Globus pallidus (tissue), 1 donor: ENCODE measurements at places on chromosomes 6 and 20.

DNA sequence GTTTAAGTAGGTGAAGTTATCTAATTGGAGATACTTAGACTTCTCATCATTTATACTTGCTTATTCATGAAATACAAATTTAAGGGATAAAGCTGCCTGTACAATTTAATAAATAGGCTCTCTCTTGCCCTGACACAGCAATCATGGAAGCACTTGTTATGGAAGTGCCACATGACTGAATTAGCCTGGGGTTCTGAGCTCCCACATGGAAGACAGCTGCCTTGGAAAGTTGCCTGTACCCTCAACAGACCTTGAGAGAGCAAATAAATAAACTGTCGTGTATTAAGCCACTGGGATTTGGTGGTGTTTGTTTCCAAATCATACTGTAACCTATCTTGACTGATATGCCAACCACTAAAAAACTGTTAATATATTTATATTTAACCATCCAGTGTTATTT is 87.0 kb upstream of the RSPO3 start:
- no peak for DNase-seq

DNA sequence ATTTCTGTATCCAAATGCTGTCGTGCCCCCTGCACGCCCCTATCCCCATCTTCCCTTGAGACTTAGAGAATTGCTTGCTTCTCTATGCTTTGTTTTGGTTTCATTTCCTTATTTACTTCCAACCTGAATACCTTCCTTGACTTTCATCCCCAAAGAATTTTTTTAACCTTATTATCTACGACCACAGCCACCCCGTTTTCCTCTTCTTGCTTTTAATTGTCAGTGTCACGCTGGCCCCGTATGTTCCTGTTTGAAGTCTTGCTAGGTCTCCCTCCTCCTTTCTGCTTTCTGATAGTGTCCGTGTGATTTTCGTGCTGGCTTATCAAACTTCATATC is 40.1 kb downstream of the RNF217 start:
- no peak for DNase-seq

DNA sequence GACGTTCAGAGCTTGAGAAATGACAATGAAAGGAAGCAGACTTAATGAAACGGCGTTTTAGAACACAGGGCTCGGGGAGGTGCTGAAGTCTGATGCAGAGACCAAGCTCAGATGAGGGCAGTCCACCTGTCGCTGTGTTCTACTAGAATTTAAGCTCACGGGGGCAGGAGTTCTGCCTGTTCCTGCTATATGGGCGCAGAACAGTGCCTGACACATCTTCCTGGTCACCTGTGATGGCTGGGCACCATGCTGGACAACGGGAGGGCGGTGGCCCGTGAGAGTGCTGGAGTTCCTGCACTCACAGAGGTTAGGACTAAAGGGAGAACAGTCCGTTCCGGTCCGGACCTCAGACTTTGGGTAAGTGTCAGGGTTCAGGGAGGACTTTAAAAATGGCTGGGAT is 130.6 kb downstream of the ERMARD start:
- DNase-seq: no peak

- no peak for DNase-seq
Observed at GRCh38 chr6:162379757-162380409, 347.7 kb downstream of the PRKN start.

GRCh38 chr6:81901551-81901966 is 149.1 kb upstream of the TENT5A start:
- DNase-seq: no peak

- DNase-seq: no peak
Observed at GRCh38 chr20:48897305-48898010, 24.1 kb upstream of the ARFGEF2 start.

GRCh38 chr20:46900086-46900485 is 5.4 kb downstream of the EYA2 start:
- DNase-seq: no peak

DNA sequence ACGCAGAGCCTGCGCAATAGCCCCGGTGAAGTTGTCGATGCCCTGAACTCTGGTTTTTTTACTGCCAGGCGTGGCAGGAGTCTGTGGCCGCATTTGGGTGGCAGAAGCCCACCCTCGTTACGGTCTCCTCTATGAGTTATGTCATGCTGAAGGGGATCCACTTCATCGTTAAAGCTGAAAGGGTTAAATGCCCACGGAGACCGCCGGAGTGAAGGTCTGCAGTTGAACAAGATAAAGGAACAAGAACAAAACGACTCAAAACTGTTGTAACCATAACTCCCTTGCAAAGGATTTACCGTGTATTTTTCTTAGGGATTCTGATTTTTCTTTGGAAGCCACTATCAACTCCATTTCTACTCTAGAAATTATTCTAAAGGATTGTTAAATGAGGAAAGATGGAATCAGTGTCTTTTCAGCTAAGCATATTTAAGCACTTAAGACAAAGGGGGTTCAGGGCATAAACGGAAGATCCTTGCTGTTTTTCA is 501 bp upstream of the ELOVL5 start:
- no peak for DNase-seq
